ENCODE measurements at places on chromosomes 12 and 14.

DNA sequence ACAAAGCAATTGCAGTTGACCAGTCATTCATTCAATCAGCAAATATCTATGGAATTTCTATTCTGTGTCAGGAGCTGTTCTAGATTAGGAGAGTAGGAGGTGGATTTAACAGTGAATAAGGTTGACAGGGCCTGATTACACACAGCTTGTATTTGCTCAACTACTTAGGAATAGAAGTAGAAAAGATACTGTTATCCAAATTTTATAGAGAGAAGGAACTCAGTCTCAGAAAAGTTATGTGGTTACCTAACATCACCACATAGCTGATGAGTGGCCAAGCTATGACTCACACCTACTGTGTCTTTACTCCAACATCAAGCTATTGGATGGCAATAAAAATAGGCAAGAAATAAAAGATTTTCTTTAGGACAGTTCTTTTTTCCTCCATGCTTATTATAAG is 374.8 kb downstream of the RMST start:
- DNase-seq = no peak

GRCh38 chr14:94345344-94346064 is 22.4 kb upstream of the SERPINA6 start:
- no peak for DNase-seq

DNA sequence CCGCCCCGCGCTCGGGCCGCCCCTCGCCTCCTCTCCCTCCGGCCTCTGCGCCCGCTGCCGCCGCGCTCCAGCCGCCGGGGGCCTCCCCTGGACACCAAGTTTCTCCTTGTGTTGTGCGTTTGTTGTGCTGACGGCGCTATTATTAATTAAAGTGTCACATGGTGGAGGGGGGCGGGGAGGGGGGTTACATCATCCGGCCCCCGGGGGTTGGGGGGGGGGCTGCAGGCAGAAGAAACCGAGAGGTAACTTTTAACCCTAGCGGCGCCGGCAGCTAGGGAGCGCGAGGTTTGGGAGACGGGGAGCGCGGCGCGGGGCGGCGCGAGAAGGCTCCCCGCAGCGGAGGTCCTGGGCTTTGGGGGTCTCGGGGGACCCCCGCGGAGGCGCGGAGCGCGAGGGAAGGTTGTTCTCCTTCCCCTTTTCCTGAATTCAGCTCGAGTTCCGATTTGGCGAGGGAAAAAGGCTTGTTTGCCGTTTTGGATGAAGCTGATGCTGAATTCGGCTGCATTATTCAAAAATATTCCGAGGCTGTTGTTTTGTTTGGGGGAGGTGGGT is at the start of gene HRK:
Gene HRK, minus strand, starts transcription at position 117 of the 552 bp plus-strand sequence. CDS start 134 bp downstream, outside the sequence.
- no peak for DNase-seq

- no peak for DNase-seq
Measured at GRCh38 chr12:112807452-112807851, 15.9 kb downstream of the RPH3A start.

- DNase-seq = no peak
Measured at GRCh38 chr14:29351996-29352705, 575.5 kb downstream of the PRKD1 start.

DNA sequence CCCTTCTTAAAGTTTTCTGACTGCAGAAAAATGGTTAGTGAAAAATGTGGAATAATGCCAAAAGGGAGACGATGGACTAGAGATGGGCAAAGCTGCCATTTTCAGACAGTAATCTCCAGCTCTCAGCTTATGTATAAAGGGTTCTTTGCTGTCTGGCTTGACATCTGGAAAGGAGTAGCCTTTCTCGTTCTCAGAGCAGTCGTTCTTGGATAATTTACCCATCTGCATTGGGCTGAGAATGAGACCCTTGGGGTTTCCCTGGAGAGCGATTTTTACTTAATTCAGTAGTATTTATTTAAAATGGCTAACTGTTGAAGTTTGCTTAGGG is 1.2 kb downstream of the NUDT4 start:
- DNase-seq = no peak

DNA sequence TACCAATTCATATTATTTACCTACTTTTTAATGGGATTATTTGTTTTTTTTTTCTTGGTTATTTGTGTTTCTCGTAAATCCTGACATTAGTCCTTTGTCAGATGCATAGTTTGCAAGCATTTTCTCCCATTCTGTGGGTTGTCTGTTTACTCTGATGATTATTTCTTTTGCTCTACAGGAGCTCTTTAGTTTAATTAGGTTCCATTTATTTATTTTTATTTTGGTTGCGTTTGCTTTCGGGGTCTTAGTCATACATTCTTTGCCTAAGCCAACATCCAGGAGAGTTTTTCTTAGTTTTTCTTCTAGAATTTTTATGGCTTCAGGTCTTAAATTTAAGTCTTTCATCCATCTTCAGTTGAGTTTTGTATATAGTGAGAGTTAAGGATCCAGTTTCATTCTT is 289.9 kb downstream of the AKAP6 start:
- no peak for DNase-seq

GRCh38 chr12:121592320-121592719 is 11.5 kb upstream of the KDM2B start:
- DNase-seq = no peak

DNA sequence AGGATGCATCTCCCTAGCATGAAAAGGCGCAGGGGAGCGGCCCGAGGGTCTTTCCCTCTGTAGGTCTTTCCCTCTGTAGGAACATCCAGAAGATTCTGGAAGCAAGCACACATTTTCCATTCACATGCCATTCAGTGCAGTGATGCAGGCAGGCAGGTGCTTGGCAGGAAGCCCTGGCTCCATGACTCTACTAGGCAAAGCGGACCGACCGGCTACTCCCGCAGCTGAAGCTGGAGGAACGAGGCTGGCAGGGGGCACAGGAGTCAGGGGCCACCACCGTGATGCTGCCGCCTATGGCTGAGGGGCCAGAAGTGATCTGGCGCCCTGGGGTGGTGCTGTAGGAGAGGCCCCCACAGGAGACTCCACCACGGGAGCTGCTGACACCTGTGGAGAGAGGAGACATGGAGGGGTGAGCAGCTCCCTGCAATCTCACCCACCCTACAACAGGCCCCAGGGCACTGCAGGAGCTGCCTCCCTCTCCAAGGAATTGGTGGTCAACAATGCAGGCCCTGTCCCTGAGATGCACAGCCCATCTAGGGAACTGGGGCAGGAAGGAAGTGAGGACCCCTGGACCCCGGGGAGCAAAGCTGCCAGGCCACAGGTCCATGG is 6.5 kb downstream of the KRT85 start:
- no peak for DNase-seq

DNA sequence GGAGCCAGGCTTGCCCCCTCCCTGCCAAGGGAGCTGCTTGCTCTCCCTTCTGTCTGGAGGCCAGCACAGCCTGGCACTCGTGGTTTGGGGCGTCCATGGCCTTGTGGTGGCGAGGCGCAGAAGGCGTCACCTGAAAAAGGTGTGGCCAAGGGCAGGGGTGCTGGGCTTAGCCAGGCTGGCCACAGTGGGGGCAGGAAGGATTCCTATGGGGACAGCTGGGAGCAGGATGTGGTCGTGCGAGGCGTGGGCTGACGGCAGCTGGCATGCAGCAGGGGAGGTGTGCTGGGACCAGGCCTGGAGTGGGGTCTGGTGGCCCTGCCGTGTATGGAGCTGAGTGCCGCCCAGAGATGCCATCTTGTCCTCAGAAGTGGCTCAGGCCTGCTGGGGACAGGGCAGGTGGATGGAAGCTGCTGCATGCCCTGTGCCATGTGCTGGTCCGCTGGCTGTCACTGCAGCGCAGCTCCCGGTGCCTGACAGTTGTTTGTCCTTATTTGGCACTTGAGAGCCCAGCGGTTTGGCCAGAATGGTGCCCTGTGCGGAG is 30.0 kb downstream of the SH2B3 start:
- DNase-seq = no peak

DNA sequence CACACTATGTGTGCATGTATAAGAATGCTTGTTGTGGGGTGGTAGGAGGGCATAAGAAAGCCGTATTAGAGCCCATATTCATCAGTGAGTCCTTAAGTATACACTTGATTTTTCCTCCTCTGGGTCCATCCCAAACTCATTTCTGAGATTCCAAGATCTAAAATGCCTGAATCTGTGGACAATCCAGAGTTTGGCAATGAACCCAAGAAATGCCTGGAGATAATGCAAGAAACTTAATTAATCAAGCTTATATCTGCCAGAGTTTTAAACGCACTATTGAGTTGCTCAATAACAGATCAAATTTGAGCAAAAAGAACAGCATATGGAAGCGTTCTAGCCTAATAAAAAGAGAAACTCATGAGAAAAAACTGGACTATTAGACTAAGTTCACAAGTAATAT is 143.4 kb upstream of the NAV3 start:
- DNase-seq = no peak

DNA sequence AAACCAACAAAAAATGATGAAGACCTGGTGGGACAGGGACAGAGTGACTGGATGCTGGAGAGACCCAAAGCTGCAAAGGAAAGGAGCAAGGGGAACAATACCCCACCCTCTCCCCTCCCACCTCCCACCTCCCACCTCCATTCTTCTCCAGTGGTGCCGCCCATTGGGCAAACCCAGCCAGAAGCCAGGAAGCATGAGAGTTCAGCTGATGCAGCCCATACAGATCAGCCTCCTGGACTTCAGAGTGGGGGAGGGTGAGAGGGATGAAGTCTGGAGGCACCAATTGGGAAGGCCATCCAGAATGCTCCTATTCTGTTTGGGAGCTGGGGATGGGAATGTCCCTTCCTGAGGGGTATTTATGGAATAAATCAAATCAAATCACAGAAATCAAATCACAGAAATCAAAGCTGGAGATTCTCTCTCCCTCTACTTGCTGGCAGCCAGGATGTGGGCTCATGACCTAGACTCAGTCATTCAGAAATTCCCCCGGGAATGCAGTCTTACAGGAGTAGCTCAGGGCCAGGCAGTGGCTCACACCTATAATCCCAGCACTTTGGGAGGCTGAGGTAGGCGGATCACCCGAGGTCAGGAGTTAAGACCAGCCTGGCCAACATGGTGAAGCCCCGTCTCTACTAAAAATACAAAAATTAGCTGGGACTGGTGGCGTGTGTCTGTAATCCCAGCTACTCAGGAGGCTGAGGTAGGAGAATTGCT is 31.1 kb downstream of the IRF2BPL start:
- DNase-seq = no peak

GRCh38 chr12:92908108-92908507 is 21.0 kb downstream of the EEA1 start:
- no peak for DNase-seq

DNA sequence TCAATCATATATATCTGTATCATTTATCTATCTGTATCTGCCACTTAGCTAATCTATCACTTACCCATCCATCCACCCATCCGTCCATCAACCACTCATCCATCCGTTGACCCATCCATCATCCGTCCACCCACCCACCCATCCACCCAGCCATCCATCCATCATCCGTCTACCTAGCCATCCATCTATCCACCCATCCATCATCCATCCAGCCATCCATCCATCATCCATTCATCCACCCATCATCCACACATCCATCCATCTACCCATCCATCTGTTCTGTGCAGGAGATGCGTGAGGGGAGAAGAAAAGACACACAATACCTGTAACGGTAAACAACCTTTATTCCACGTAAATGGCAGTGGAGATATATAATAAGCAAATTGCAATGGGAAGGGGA is 20.2 kb downstream of the NOC4L start:
- no peak for DNase-seq

DNA sequence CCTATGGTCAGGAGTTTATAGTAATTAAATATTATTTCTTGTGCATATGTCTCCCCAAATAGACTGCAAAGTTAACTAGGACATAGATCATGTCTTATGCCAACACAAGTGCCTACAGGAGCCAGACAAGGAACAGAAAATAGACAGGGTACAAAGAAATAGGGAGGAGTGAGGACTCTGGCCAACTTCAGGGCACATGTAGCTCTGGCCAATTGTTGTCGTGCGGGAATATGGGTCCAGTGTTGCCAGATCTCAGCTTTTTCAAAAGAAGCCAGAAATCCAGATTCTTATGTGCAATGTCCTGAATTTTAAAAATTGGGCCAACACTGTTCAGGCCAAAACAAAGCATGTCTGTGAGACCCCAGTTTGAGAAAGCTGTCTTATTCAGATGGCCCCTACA is 68.7 kb downstream of the RFX4 start:
- DNase-seq = no peak

- no peak for DNase-seq
Measured at GRCh38 chr12:105852496-105852895, 286.3 kb downstream of the NUAK1 start.

DNA sequence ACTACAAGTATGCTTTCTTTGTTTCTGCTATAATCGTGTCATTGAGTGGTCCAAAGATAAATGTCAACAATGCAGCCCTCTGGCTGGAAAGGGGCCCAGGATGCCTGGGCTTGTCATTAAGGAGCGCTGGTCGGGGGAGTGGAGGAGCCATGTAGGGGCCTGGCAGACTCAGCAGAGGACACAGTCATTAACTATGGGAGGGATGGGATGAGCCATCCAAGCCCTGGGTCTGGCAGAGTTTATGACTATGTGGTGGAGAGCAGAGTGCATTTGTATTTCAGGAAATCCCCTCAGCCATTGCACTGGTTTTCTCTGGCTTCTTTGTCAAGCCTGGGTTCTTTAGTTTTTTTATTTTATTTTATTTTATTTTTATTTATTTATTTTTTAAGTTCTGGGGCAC is 243.1 kb downstream of the C12orf75 start:
- DNase-seq = no peak

DNA sequence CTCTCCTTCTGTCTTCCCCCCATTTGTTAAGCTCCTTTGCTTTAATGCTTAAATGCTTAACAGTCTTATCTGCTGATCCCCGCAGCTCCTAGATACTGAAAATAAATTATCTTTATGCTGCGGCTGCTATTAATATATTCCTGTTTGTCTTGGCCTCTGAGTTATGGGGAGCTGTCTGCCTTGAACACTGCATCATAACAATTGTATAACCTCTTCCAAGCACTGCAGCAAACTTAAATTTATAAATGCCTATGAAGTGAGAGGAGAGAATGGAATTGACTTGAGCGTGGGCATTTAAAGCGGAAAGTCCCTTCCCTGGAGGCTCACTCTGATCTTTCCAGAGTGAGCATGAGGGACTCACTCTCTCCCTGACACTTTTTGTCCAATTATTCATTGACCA is 23.1 kb upstream of the DCP1B start:
- DNase-seq = no peak
